Upper lobe of left lung (tissue), 6 donors: ENCODE measurements at places on chromosomes 7 and 10. TPM values are rescaled to one million over a fixed set of nuclear protein-coding genes. Genes with fewer than 3 reads are reported as not detected.

- H3K4me3 ChIP-seq: no peak overlapping the region
- H3K27ac ChIP-seq: no peak overlapping the region
- H3K36me3 ChIP-seq: no peaks in the 10 kb centered on the region
- H3K27me3 ChIP-seq: no peaks in the 10 kb centered on the region
- no peaks in the 10 kb centered on the region for H3K4me1 ChIP-seq
- DNase-seq: no peak
These were observed 11.6 kb upstream of the RET start for GRCh38 chr10:43065234-43065633.

DNA sequence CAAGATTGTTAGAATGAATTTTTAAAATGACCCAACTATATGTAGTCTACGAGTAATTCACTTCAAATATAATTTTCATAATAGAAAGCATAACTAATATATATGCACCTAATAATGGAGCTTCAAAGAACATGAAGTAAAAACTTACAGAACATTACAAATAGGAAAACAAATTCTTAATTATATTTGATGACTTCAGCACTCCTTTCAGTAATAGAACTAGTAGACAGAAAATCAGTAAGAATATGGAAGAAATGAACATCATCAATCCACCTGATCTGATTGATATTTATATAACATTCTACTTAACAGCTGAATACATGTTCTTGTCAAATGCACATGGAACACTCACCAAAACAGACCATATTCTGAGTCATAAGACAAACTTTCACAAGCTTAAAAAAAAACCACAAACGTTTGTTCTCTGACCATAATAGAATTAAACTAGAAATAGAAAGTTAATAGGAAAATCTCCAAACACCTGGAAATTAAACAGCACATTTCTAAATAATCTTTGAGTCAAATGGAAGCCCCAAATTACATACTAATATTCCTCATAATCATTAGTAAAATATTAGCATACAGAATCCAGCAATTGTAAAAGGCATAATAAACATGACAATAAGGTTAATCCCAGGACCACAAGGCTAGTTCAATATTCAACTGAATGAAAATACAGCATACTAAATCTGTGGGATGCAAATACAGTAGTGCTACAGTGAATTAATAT, 48.0 kb downstream of the BRAF start:
- H3K27me3 ChIP-seq: no peaks in the 10 kb centered on the region
- H3K4me3 ChIP-seq: no peak overlapping the region
- no peak for DNase-seq
- H3K4me1 ChIP-seq: peaks cover 24% of the 10 kb centered on the region
- H3K27ac ChIP-seq: no peak overlapping the region

DNA sequence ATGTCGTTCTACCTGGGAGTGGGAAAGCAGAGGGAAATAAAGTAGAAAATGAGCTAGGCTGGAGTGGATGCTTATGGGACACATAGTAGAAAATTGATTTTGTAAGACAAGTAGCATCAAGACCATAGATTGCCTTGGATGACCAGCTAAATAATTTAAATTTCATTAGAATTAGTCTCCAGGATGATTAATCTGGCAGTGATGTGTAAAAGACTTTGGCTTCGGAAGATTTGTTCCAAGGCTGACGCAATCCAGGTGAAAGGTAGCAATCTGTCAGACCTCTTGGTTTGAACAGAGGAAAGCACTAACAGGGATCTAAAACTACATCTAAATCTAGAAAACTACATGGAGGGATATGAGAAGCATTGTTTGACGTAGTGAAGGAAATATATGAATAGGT, 236.5 kb downstream of the ARL4A start:
- no peaks in the 10 kb centered on the region for H3K27me3 ChIP-seq
- H3K36me3 ChIP-seq: no peaks in the 10 kb centered on the region
- no peak for DNase-seq
- no peaks in the 10 kb centered on the region for H3K4me1 ChIP-seq
- no peak overlapping the region for H3K4me3 ChIP-seq

The MLLT10 gene
- total RNA-seq: 52.2 TPM

DNA sequence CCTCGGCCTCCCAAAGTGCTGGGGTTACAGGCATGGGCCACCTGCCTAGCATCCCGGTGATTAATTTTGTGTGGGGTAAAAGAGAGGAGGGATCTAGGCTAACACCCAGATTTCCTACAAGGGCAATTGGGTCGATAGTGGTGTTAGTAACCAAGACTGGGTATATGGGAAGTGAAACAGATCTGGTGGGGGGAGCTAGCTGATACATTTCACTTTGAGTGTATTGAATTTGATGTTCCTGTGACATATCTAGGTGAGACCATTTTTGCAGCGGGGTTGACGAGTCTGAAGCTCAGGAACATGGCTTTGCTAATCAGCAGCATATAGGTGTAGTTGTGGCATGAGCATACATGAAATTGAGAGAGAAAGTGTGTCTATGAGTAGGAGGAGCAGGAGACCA, 12.0 kb downstream of the CLCN1 start:
- H3K4me3 ChIP-seq: no peak overlapping the region
- no peaks in the 10 kb centered on the region for H3K36me3 ChIP-seq
- no peak for DNase-seq
- H3K27ac ChIP-seq: no peak overlapping the region
- no peaks in the 10 kb centered on the region for H3K27me3 ChIP-seq

GRCh38 chr10:72588266-72588665, 37.6 kb downstream of the MICU1 start:
- H3K27ac ChIP-seq: no peak overlapping the region
- no peaks in the 10 kb centered on the region for H3K27me3 ChIP-seq
- H3K36me3 ChIP-seq: no peaks in the 10 kb centered on the region
- H3K4me1 ChIP-seq: no peaks in the 10 kb centered on the region
- no peak overlapping the region for H3K4me3 ChIP-seq

The DOCK1 gene
- 39.0 TPM for total RNA-seq

- H3K27ac ChIP-seq: no peak overlapping the region
- no peaks in the 10 kb centered on the region for H3K36me3 ChIP-seq
- no peaks in the 10 kb centered on the region for H3K27me3 ChIP-seq
- peak; percentile 89 for DNase-seq
- no peaks in the 10 kb centered on the region for H3K4me1 ChIP-seq
These were observed 30.8 kb upstream of the ZNF32 start for GRCh38 chr10:43679509-43679908.

DNA sequence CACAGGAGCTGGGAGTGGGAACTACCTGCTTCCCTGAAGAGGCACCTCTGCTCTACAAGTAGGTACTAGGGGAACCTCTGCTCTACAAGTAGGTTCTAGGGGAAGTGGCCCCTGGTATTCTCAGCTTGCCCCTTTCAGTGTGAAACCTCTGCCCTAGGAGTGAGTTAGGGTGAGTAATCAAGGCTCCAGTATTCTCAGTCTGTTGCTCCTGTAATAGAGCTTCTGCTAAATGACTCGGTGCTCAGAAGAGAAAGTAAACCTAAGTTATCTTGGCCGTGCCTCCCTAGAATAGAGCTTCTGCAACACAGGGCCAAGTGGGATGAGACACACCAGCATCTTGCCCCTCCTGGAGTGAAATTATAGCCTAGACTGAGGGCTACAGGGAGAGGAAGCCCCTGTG, 13.4 kb upstream of the RASSF4 start:
- H3K36me3 ChIP-seq: no peaks in the 10 kb centered on the region
- H3K4me3 ChIP-seq: no peak overlapping the region
- H3K27me3 ChIP-seq: no peaks in the 10 kb centered on the region
- no peak for DNase-seq
- H3K27ac ChIP-seq: peak overlapping the region; percentile 39

The KCNIP2 gene
- 0.76 TPM for total RNA-seq

DNA sequence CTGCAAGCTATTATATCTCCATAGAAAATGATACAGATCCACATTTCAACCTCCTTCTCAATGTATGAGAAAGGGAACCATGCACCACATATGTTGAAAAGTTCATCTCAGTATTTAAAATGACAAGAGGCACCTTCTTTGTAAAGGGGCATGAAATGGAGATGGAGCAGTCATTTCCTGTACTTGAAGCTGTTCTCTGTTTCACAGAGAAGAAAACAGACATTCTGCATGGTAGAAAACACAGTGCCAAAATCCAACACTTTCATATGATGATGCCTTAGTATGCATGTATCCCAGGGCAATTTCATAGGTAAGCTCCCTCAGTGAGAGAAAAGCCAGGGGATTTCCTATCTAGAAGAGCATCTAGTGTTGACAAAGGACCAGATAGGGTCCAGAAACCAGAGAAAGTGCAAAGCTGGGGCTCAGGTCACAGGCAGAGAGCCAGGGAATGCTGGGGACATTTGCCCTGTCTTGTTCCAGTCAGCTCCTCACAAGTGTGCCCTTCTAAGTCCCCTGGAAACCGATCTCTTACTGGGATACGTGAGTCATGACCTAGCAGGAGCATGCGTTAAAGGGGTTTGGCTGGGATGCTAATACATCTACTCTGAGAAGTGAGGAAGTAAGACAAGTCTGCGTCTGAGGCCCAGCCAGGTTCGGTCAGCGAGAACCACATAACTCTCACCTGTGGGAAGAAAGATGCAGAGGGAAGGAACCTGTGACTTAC, 118.7 kb downstream of the ICA1 start:
- no peaks in the 10 kb centered on the region for H3K36me3 ChIP-seq
- DNase-seq: no peak
- H3K4me3 ChIP-seq: no peak overlapping the region

The WNT8B gene
- 0.17 TPM for total RNA-seq

- DNase-seq: no peak
- H3K27ac ChIP-seq: no peak overlapping the region
- H3K27me3 ChIP-seq: no peaks in the 10 kb centered on the region
- H3K4me3 ChIP-seq: no peak overlapping the region
These were observed 173.6 kb downstream of the KIAA1217 start for GRCh38 chr10:24382596-24382978.

The TMEM196 gene
- total RNA-seq: not detected

DNA sequence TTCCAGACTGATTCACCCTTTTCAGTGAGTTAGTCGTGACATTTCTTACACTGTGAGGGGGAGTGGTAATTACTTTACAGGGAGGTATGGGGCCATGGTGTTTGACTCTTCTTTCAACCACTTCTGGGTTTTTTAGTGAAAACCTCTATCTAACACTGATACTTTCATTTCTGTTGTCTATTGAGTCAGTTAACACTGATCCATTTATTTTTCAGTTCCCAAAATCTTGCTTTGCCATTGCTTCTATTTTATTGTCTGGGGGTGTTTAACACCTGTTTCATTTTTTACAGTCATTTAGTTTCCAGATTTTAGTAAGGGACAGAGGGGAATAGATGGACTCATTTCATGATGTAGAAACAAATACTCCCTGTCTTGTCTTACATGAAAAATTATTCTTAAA, 61.5 kb downstream of the HELLS start:
- no peak for DNase-seq
- H3K4me3 ChIP-seq: no peak overlapping the region
- no peaks in the 10 kb centered on the region for H3K4me1 ChIP-seq
- H3K36me3 ChIP-seq: no peaks in the 10 kb centered on the region

DNA sequence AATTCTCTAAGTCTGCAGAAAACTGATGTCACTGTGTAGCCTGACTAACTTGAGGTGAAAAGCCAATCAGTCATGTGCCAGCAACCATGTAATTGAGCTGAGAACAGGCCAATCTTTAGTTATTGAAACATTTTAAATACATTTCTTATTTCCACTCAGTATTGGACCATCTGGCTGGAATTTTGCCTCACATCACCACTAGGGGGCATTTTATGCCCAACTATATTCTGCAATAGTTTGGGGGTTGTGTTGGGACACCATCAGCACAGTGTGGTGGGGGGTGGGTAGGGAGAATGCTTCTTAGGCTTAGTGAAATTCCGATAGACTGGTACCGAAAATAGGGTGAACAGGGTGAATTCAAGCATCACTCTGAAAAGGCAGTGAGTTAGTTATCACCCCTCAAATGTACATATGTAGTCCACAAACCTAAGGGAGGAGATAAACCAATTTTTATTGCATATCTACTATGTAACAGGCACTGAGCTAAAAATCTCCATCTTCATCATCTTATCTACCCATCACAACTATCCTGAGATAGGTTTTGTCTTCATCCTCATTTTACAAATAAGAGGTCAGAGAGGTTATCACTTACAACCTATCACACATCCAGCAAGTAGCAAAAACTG, 17.8 kb downstream of the NPSR1 start:
- no peaks in the 10 kb centered on the region for H3K4me1 ChIP-seq
- no peak for DNase-seq
- H3K4me3 ChIP-seq: no peak overlapping the region
- H3K27ac ChIP-seq: no peak overlapping the region
- H3K36me3 ChIP-seq: no peaks in the 10 kb centered on the region
